IMR-90 (cell line): ENCODE measurements at places on chromosomes 1 and 21. TPM values are rescaled to one million over a fixed set of nuclear protein-coding genes. Genes with fewer than 3 reads are reported as not detected.

DNA sequence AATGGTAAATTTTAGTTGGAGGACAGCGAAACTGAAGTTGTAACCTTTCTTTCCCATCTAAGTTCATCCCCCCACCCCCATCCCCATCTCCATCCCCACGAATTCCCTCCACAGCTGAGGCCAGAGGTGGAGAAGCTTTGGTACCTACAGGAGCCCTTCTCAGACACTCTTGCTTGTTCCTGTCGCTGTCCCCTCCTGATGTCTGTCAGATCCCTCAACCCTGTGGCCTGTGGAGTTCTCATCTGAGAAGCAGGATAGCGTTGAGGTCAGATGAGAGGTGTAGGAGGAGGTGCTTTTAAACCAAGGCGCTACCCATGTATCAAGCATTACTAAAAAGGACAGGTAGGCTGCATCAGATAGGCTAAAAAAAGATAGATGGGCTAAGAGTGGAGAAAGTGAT is 769 bp downstream of the NTPCR start:
- DNase-seq, result peak; percentile 12

GRCh38 chr21:45939521-45940045 is 42.0 kb upstream of the COL6A1 start:
- no peak for DNase-seq

- DNase-seq, result no peak
These were observed 1.9 kb upstream of the CNKSR1 start for GRCh38 chr1:26175346-26175745.

OR2T2 gene
- polyA plus RNA-seq, result not detected in 2 replicates

ETV3 gene
- 6.4 and 6.8 TPM in 2 replicates for polyA plus RNA-seq

GRCh38 chr1:154970631-154971340 is at the start of gene SHC1:
TSS of gene SHC1 (minus strand) at chr1:154970747. CDS start at chr1:154970526, 221 bp downstream.
- peak; percentile 92 for DNase-seq

DNA sequence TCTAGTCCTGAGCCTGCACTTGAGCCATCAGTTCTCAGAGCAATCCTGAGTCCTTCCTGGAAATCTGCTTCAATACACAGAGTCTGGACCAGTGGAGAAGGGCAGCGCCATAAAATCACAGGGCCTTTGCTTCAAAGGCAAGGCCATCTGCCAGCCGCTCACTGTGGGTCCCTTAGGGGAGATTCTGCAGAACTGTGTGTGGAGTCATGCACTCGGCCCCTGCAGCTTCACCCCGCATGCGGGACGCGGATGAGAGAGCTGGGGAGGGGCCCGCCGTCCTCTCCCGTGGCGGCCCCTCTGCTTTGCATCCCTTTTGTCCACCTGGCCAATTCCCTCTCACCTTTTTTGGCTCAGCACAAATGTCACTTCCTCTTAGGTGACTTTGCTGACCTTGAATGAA is 311.2 kb upstream of the VAMP3 start:
- no peak for DNase-seq

GRCh38 chr21:38460171-38460742 is 38.0 kb downstream of the ERG start:
- peak; percentile 12 for DNase-seq

DNA sequence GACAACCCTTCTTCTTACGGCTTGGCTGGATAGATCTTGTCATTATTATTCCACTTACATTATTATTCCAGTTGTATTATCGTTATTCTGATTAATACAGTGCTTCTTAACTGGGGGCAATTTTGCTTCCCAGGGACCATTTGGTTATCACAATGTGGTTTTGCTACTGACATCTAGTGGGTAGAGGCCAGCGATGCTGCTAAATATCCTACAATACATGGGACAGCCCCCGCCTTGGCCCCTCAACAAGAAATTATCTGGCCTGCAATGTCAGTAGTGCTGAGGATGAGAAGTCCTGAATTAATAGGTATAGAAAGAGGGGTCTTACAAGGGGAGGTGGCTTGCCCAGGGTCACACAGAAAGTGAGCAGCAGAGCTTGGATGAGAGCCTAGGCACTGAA is 105.6 kb downstream of the PTPRU start:
- DNase-seq, result no peak

DNA sequence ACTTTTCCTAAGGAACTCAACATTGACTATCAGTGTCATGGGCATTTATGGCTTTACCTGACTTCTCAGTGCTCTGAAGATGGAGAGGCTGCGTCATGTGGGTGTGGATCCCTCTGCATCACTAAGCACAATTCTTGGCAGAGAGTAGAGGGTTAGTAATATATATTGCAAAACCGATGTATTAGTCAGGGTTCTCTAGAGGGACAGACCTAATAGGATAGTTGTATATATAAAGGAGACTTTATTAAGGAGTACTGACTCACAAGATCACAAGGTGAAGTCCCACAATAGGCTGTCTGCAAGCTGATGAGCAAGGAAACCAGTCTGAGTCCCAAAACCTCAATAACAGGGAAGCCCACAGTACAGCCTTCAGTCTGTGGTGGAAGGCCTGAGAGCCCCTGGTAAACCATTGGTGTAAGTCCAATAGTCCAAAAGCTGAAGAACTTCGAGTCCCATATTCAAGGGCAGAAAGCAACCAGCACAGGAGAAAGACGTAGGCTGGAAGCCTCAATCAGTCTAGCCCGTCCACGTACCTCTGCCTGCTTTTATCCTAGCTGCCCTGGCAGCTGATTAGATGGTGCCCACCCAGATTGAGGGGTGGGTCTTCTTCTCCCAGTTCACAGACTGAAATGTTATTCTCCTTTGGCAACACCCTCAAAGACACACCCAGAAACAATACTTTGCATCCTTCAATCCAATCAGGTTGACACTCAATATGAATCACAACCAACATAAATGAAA is 159.7 kb upstream of the NRIP1 start:
- DNase-seq, result peak; percentile 86

GRIK3 gene
- polyA plus RNA-seq, result not detected in 2 replicates

GRCh38 chr1:24027838-24028468 is 47.8 kb upstream of the SRSF10 start:
- peak; percentile 73 for DNase-seq

- DNase-seq, result peak; percentile 84
These were observed 2.9 kb downstream of the ARF1 start for GRCh38 chr1:228085287-228085951.

AIRE gene
- 0.03 and 0.05 TPM in 2 replicates for polyA plus RNA-seq

GRCh38 chr1:62691062-62691844 is 3.1 kb upstream of the DOCK7 start:
- DNase-seq, result no peak

DNA sequence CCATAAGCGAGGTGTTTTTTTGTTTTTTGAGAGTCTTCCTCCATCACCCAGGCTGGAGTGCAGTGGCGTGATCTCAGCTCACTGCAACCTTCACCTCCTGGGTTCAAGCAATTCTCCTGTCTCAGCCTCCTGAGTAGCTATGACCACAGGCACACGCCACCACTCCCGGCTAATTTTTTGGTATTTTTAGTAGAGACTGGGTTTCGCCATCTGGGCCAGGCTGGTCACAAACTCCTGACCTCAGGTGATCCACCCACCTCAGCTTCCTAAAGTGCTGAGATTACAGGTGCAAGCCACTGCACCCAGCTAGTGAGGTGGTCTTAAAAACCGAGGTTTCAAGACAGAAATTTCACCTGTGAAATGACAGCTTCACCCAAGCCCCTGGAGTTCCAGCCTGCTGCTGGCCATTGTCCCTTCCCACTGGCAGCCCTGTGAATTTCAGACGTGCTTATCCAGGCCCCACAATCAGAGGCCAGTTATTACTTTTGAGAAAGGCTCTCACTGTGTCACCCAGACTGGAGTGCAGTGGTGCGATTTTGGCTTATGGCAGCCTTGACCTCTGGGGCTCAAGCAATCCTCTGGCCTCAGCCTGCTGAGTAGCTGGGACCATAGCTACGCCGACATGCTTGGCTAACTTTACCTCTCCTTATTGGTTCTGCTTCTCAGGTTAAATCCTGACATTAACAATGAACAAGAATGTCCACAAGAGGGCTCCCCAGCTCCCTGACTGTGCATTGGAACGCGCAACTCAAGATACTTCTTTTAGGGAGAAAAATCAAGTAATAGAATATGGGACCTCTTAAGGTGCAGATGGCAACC is 19.4 kb downstream of the ENO1 start:
- DNase-seq, result peak; percentile 67

- peak; percentile 7 for DNase-seq
These were observed 226.5 kb downstream of the HMCN1 start for GRCh38 chr1:185960422-185961321.

DNA sequence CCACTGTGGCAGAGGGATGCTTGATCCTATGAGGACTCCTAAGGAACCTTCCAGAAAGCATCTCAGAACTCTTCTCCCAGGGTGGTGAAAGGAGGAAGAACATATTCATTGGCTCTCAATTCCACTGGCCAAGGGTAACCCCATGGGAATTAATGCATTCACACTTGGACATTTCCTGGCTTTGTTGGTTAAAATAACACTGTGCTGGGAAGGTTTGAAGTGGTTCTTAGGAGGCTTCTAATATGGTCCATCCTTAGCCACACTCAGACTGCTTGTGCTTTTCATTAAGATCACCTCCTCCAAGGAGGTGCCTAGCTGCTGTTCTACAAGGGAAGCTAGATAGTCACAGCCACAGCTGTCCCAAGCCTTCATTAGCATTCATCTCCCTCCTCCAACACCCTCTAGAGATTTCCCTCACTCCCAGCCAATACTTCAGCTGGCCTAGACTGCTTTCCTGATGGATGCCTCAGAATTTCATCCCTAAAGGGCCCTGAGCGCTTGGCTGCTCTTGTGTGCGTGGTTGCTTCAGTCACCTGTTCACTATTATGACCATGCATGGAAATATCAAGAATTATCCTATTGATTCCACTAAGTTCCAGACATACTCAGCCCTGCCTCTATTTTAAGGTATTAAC is 544.4 kb downstream of the PLPP3 start:
- DNase-seq, result no peak

DNA sequence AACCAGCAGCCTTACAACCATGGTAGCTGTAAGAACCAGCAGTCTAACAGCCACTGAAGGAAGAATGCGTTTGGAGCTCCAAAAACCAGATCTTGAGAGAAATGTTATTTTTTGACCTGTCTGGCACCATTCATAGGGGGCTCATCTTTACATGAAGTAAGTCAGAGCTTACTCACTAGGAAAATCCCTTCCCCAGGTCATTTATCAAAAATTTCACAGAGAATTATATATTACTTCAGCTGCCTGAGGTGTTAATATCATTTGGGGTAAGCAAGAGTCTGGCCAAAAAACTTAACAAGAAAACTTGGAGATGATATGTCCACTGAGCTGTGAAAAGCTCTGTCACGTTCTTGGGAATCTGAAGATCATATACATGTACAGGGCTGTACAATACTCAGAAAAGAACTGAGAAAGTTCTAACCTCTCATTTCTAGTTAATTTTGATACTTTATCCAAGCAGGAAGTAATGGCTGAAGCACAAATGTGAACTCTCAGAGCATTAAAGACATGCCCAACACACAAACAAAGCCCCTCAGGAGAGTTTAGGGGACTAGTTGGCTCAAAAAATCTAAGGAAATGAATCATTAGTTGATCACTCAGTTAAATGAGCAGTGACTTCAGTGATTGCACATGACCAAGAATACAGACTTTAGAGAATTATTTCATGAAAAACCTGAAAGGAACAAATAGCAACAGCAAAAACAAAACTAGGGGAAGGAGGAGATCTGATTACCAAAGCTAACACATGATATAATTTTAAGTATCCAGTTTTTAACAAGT is 681.1 kb downstream of the LTN1 start:
- DNase-seq, result peak; percentile 21

GRCh38 chr1:172638249-172638648 is 20.7 kb upstream of the FASLG start:
- DNase-seq, result no peak

GRCh38 chr21:42835611-42836401 is 43.5 kb downstream of the WDR4 start:
- no peak for DNase-seq

- peak; percentile 89 for DNase-seq
These were observed 61.4 kb upstream of the CXADR start for GRCh38 chr21:17451364-17451891.

CELA3B gene
- polyA plus RNA-seq, result not detected in 2 replicates

DNA sequence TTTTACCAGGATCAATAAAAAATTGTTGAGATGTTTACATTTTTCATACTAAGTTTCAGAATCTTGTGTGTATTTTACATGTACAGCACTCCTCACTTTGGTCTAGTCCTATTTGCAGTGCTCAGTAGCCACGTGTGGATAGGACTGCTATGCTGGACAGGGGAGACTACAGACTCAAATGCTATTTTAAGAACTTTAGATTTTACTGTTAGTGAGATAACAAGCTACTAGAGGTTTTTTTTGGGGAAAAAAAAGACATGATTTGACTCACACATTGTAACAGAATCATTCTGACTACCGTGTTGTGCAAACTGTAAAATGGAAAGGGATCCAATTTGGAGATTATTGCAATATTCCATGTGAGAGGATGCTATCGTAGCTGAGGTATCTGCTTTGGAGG is 418.9 kb upstream of the PRMT6 start:
- DNase-seq, result no peak

C1orf185 gene
- not detected in 2 replicates for polyA plus RNA-seq
